ENCODE measurements at places on chromosomes 1 and 21.

DNA sequence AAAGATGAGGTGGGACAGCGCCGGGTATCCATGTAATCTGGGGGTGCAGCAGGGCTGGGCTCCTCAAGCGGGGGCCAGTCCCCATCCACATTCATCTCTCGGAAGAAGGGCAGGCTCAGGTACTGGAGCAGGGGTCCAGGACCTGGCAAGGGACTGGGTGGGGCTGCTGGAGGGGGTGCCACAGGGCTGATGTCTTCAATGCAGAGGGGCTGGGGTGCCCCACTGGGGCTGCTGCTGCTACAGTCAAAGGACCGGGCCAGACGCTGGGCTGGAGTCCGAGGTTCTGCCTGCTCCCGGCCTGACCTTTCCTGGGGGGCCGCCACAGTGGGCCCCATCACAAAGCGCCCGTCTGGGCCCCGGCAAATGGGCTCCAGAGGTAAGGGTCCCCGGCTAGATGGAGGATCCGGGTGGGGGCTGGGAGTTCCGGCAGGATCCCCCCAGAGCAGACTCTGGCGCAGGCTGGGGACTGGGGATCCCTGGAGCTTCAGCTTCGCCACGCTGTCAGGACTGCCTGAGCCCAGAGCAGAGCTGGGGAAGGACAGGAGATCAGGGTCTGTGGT is 3.3 kb upstream of the TAGLN2 start:
- no peak for DNase-seq

GRCh38 chr1:28928314-28928941 is 14.1 kb downstream of the EPB41 start:
- DNase-seq: no peak

DNA sequence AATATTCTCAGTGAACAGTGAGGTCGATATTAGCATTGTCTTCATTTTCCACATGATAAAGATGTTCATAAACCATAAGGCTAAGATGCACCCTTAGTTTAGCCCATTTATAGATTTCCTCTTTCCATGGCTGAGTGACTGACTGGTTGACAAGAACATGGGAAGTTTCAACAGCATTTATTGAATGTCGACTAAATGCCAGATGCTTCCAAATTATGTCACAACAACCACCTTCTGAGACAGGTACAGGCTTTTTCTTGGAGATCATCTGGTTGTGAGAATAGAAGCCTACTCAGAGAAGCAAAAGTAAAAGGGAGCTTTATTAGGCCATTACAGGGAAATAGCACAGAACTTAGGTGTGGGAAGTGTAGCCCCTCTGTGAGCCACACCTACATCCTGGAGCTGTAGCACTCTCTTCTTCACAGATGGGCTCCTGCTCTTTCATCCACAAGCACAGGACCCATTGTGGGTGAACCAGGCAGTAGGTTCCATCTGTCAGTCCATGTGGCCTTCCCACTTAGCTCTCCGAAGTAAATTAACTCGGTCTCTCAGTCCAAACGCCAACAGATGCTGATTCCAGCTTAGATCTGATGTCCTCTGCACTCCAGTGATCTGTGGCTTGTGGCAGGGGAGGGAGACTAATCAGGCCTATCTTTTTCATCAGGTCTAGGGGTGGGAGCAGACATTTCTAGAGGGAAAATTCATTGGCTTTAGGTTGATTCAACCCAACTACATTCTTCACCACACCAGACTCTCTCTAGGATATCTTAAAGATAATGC is 14.3 kb downstream of the ATP2B4 start:
- no peak for DNase-seq

DNA sequence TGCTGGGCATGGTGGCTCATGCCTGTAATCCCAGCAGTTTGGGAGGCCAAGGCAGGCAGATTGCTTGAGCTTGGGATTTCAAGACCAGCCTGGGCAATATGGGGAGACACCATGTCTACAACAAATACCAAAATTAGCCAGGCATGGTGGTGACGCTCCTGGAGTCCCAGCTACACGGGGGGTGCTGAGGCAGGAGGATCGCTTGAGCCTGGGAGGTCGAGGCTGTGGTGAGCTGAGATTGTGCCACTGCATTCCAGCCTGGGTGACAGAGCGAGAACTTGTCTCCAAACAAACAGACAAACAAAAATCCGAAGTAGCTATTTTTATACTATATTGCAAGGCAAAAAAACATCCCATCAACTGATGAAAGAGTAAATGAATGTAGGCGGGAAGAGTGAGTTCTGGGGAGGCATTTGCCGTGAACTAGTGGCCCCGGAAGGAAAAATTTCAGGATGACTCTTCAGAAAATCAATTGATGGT is 40.6 kb downstream of the NCMAP start:
- DNase-seq: no peak

- no peak for DNase-seq
These were observed 37.5 kb upstream of the RGS2 start for GRCh38 chr1:192771341-192771740.

DNA sequence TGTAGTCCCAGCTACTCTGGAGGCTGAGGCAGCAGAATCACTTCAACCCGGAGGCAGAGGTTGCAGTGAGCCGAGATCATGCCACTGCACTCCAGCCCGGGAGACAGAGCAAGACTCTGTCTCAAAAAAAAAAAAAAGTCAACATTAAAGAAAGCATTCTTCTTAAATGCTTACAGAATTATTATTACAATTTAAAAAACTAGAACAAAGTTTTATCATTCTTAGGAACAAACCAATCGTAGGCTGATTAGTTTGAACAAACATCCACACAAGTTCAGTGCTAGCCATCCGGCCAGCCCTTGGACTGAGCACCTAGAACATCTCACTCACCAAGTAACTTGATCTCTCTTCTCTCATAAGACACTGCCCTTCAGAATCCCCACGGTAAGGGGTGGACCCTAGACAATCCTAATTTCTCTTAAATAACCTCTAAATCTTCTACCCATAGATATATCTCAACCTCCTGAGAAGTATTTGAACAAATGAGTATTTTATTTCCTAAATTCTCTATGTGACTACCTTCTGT is 16.0 kb downstream of the JAK1 start:
- DNase-seq: no peak

DNA sequence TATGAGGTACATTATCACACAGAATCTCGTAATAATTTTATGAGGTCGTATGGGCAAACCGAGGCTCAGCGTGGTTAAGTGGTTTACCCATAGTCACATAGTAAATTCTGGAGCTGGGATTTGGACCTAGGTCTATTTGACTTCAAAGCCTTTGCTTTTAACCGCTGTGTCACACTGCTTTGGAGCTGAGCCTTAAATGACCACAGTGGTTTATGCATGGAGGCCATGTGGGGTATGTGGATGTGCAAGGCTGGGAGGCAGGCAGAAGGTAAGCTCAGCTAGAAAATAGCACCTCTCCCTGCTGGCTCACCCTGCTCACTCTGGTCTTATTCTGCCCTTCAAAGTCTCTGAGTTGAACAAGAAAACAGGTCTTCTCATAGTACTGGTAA is 269.5 kb downstream of the TRABD2B start:
- no peak for DNase-seq

DNA sequence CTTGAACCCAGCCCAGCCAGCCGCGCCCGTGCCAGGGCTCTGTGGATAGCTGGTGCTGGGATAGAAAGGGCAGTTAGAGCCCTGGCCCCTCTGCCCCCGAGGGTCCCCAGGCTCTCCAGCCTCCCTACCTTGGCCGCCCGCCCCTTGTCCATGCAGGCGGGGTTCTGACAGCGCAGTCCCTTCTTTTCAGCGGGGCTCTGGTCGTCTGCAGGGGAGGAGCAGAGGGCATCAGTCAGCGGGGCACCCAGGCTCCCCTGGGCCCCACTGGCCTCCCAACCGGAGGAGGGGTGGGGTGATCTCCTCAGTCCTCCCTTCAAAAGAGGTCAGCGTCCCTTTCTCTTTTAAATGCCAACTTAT is 4.9 kb upstream of the PLEKHG5 start:
- no peak for DNase-seq

- DNase-seq: no peak
These were observed 7.9 kb upstream of the TNNT2 start for GRCh38 chr1:201385299-201385891.

DNA sequence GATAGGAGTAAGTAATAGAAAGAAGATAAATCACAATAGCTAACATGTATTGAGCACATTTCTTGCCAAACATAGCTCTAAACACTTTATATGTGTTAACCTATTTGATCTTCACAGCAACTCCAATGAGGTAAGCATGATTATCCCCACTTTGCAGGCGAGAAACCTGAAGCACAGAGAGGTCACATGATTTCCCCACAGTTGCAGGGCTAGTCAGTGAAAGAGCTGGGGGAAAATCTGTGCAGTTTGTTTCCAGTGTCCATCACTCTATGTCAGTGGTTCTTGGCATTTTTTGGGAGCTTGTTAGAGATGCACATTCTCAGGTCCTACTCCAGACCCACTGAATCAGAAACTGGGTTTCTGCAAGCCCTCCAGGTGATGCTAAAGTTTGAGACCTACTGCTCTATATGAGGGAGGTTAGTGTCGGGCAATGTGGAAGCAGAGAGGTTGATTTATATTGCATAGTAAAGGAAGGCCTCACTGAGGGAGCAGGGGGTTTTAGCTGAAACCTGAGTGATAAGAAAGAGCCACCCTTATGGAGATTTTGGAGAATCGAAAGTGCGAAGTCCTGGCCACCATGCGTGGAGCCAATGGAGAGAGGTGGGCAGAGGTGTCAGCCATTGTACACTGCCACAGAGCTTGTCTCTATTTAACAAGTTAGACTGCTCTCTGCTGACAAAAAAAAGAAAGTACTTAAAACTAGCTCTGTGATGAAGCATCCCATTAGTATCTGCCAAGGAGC is 20.9 kb downstream of the MCOLN3 start:
- no peak for DNase-seq

DNA sequence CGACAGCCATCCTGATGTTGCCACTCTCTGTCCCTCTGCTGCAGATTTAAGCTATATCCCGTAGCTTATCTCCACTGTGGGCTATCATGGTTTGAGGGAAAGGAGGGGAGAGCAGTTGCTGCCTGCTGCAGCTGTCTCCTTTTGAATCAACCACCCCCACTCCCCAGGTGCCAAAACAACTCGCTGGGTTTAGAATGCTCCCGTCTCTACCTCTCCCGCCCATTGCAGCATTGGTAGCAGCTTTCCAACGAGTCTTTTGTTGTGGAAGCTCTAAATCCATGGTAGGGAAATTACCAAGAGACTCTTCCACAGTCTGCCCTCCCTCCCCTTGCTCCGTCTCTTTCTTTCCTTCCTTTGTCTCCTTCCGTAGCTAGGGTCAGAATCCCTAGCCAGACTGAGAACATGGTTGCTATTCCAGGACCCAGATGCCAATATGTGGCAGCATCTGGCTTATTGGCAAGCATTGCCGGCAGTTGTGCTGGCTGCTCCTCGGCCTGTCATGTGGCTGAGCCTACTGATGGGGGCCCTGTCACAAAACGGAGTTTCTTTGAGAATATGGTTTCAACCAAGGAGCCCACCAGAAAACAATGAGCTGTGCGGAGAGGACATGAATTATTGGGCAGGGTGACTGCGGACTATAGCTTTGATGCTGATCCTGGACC is 230.7 kb downstream of the RPS6KC1 start:
- DNase-seq: no peak

- no peak for DNase-seq
These were observed 357.3 kb downstream of the NPHP4 start for GRCh38 chr1:5634893-5635292.

GRCh38 chr1:195709821-195710220 is 898.4 kb downstream of the KCNT2 start:
- DNase-seq: no peak

DNA sequence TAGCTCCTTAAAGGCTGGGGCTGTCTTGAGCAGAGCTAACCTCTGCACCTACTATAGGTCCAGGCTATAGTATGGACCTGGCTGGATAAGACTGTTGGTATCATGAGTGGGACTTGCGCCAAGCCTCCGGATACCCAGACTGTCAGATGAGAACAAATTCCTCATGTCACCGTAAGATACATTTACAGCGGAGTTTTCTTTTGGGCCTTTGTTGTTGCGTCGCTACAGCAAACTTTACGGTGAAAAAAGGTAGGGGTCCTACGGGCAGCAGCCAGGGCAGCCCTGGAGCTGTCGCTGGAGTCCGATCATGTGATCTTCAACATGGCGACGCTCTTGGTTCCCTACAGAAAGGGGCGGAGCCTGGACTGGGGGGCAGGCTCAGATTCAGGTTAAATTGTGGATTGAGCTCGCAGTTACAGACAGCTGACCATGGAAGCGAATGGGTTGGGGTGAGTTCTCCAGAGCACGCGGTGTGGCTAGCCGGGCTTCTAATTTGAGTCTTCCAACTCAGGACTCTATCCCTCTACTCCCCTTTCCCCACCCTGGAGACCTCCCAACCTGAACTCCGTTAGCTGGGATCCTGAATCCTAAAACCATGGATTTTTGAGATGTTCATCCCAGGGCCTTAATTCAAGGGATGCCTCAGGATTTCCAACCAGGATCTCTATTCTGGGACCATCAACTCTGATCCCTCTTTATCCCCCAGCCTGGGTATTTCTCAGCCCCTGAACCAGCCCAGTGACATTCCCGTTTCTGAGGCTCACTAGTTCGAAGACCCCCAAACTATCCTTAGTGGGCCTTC is at the start of gene UROD:
TSS of gene UROD (plus strand) at position 418 of the 802 bp plus-strand sequence. CDS start at position 430, 12 bp downstream.
- peak; percentile 69 for DNase-seq

DNA sequence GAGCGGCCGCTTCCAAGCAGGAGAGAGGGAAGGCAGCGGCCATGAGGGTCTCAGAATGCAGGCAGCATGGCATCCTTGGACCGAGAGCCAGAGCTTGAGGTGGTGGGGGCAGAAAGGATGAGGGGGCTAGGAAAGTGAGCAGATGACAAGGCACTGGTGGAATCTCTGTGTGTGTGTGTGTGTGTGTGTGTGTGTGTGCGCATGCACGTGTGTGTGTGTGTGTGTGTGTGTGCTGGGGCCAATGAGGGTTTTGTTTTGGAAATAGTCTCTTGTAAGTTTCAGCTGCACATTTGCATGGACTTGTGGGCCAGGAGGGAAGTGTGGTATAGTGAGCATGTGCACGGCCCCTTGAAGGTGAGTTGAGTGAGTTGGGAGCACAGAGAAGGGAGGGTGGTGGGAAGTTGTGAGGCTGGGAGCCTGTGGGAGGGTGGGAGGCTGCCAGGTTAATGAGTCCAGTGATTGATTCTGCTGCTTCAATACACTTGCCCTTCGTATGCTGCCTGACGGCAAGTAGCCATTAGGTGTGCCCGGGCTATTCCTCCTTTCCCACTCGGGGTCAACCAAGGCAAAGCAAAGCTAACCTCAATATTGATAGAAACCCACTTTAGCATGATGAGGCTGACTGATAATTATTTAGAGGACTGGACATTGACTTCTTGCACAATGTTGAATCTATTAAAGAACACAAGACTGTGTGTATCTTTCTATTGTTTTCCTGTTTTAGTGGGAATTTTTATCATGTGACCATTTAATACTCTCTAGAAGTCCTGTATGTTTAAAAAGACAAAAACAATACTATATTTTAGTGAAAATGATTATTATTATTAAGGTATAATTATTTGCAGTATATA is 80.3 kb downstream of the PROX1 start:
- DNase-seq: no peak
